NCI-H1105 treated with DMSO at 0.1 percent for 48 hours (cell line): ENCODE measurements at places on chromosomes 16 and 17.

DNA sequence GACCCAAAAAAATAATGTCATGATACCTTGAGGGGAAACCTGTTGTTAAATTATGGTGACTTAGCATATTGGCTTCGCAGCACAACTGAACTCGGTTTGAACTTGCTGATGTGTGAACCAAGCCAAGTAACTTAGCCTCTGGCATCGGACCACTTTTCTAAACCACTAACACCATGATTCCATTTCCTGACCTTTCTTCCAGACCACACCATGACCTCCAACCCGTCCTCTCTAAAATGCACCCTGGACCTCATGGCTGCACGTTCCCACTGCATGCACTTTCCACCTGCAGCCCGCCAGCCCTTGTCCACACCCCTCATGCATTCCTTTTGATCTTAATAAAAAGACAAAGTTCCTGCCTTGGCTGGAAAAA is 29.3 kb downstream of the DYNLRB2 start:
- no peak for DNase-seq

GRCh38 chr16:67504031-67505021 is 21.0 kb upstream of the AGRP start:
- no peak for DNase-seq

DNA sequence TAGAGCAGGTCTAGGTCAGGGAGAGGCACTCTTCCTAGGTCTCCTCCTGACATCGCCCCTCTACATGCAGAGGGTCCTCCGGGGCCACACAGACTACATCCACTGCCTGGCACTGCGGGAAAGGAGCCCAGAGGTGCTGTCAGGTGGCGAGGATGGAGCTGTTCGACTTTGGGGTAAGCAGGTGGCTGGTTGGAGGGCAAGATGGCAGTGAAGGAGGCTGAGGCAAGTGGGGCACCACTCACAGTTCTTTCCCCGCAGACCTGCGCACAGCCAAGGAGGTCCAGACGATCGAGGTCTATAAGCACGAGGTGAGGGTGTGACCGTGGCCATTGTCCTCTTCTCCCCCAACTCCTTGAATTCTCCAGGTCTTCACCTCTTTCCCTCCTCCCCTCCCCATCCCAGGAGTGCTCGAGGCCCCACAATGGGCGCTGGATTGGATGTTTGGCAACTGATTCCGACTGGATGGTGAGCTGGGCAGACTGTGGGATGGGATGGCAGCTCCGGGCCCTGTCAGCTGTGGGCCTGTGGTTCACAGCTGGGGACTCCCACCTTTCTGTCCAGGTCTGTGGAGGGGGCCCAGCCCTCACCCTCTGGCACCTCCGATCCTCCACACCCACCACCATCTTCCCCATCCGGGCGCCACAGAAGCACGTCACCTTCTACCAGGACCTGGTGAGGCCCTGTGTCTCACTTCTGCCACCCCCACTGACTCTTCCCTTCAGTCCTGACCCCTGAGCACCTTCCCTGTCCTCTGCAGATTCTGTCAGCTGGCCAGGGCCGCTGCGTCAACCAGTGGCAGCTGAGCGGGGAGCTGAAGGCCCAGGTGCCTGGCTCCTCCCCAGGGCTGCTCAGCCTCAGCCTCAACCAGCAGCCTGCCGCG is 3.0 kb downstream of the THOC6 start:
- DNase-seq = no peak

DNA sequence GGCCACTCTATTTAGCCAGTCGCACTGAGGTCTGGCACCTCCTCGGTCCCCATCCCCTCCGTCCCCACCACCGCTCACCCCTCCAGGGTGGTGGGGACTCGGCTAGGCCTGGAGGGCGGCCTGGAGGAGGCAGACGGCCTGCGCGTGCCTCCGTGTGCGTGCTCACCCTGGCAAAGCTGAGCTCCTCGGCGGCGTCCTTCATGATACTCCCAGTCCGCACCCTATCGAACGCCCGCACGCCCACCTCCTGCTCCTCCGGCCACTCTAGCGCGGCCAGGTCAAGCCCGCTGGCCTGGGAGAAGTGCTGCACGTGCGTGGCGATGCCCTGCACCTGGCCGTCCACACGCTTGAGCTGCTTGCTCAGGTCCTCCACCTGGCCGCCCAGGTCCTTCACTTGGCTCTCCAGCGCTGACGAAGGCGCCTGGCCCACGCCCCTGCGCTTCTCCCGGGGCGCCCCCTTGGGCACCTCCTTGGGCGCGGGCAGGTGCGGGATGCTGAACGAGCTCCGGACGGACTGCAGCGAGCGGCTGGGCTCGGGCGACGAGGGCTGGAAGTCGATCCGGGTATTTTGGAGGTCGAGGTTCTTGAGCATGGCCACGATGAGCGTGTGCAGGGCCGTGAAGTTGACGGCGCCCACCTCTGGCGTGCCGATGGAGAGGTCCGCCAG is 644 bp downstream of the QRICH2 start:
- DNase-seq = no peak

- DNase-seq = no peak
Observed at GRCh38 chr16:1466968-1467521, 7.8 kb downstream of the CLCN7 start.

DNA sequence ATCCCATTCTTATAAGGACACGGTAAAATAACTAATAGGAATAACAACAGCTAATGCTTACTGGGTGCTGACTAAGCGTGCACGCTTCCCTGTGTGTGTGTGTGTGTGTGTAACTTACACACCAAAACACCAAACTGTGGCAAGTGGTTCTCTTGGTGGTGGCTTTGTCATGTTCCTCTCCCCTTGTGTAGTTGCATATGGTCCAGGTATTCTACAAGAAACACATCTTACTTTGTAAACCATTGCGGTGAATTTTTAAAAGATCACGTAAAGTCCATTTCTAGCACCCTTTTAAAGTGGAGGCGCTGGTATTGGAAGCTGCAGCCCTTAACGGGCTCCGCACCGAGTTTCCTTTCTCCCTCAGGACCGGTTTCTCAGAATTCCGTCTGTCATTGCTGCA is 221.0 kb upstream of the FOXF1 start:
- DNase-seq = no peak

DNA sequence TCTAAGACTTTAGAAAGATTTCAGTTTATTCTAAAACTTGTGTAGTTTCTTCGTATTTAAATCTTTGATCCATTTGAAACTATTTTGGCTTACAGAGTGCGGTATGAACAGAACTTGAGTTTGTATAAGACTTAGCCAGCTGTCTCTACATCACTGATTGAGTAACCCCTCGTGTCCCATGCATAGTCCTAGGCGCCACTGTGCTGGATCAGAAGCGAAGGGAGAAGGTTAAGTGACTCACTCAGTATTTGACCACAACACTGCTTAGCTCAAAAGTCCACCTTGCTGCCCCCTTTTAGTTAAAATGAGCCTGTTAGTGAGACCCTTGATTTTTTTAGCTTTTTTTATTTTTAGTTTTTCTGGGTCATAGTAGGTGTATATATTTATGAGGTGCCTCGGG is 28.4 kb downstream of the CD300LB start:
- DNase-seq = no peak

- DNase-seq = no peak
Observed at GRCh38 chr17:63609816-63610573, 9.3 kb downstream of the TACO1 start.

DNA sequence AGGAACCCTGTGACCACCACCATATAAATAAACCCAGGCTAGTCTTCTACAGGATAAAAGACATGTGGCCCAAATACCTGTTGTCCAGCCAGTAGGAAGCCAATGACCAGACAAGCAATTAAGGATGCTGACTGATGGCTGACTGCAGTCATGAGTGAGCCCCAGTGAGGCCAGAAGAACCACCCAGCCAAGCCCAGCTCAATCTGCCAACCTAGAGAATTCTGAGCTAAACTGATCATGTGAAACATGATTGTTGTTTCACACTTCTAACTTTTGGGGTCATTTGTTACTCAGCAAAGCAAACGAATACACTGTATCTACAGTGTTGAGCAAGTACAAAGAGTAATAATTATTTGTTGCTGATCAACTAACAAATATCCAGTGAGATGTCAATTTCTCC is 86.4 kb downstream of the DNAH3 start:
- no peak for DNase-seq

DNA sequence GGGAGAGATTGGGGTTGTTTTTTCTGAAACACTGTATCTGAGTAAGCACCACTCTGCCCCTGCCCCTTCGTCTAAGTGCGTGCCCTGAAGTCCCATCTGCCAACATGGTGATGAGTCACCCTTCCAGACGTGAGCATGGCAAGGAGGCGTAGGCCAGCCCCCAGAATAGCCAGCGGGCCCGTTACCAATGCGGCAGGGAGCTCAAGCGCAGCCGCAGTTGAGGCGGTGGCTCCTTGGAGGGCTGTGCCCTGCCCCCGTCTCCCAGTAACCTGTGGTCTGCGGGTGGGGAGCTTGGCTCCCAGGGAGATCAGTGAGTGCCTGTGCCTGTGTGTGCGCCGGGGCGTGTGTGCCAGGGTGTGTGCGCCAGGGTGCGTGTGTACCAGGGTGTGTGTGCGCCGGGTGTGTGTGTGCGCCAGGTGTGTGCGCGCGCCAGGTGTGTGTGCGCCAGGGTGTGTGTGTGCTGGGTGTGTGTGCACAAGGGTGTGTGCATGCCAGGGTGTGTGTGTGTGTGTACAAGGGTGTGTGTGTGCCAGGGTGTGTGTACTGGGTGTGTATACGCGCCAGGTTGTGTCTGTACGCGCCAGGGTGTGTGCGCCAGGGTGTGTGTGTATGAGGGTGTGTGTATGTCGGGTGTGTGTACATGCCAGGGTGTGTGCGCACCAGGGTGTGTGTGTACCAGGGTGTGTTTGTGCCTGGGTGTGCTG is 98.6 kb upstream of the CHMP6 start:
- DNase-seq = no peak

DNA sequence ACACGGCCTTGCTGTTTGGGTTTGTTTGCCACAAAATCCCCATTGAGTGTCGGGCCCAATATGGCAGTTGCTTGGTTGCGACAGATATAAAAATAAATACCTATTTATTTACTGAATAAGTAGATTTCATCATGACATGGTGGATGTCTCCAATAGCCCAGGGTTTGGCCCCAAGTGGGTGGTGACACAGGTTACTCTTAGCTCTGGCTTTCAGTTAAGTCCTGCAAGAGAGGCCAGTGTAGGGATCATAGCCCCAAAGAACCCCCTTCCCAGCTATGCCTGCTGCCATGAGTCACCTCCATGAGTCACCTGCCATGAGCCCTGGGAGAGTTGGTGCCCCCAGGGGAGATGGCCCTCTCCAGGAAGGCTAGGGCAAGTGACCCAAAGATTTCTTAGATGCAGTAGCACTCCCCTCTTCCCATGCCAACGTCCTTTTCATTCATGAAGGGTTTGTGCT is 78.7 kb upstream of the LGALS9 start:
- DNase-seq = no peak

DNA sequence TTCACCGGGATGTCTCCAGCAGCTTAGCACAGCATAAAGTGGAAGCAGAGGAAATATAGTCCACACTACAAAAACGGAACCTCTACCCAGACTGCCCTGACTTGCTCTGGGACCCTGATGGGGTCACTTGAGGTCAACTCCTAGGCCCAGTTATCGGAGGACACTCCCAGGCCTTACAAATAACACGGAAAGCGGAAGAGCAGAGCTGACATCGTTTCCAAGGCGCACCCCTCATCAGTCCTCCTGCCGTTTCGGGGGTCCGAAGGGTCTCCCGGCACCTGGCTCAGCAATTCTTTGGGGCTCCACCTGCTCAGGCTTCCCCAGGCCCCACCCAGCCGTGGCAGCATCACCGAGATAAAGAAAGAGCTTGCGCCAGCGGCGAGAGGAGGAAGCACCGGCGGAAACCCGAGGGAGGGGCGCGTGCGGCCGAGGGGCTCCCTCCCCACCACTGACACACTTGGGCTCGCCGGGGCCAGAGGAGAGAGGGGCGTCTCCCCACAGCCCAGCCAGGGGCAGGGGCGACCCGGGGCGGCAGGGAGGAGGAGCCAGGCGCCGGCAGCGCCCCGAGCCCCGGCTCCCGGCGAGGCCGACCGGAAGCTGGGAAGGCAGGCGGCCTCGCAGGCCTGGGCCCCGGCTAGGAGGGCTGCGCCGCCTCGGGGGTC is 727 bp downstream of the CORO7 start:
- DNase-seq = no peak

DNA sequence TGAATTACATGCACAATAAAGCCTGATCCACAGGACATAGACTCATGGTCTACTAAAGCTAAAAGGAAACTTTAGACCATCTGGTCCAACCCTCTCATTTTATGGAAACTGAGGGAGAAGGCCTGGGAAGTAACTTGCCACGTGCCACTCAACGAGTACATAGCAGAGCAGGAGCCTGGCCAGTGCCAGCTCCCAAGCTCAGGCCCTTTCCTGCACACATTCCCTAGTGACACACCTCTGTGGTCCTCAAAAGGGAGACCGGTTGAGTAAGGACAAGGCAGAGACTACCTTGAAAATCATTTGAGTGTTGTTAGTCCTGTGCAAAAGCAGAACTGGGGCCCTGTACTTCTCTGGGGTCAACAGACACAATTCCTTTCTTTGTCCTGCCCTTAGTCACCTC is 2.8 kb downstream of the CCL4L2 start:
- no peak for DNase-seq
